ENCODE measurements at places on chromosomes 2 and 18.

GRCh38 chr18:48300463-48300961 lies 108.7 kb downstream of the ZBTB7C start:
- peak; percentile 11 for DNase-seq

- no peak for DNase-seq
Measured at GRCh38 chr2:56084111-56084901, 99.5 kb upstream of the CCDC85A start.

GRCh38 chr2:161102770-161103450 lies 57.3 kb upstream of the TANK start:
- DNase-seq = no peak

DNA sequence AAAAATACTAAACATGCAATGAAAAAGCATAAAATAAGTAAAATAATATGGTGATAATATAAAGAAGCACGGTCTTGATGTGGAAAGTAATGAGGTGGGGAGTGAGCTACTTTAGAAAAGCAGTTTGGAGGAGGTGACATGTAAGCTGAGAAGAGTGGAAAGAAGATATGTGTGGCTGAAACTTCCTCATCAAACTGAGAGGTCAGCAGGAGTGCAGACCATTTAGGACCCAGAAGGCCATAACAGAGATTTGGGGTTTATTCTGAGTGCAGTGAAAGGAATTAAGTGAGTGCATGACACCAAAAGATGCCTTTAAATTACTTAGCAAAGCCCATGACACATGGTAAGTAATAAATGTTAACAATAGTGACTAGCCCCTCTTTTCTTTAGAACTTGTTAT lies 24.4 kb upstream of the TMEM182 start:
- no peak for DNase-seq

DNA sequence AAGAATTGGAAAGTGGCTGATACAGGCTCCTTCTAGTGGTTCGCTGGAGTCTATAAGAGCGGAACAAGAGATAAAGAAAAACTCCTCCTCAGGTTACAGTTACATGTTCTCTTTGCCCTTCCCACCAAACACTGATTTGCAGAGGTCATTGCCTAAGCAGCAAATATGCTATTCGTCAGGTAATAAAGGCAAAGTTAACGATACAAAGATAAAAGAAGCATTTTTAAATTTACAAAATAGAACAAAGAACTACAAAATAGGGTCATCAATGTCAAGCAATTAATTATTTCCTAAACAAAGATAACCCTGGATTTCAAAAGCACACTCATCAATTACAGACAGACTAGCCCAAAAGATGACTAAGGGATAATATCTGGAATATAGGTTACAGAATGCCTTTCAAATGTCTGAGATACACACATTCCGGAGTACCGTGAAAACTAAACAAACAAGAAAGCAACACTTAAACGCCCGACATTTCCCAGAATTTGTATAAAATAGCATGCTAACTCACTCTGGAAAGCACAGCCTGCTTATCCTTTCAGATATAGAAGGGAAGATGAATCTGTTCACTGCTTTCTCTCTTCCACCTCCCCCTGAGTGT lies 186.4 kb downstream of the MREG start:
- no peak for DNase-seq

- no peak for DNase-seq
Measured at GRCh38 chr18:80252136-80252535, 4.8 kb upstream of the PARD6G start.

- no peak for DNase-seq
Measured at GRCh38 chr2:211070547-211070946, 514.1 kb downstream of the CPS1 start.

DNA sequence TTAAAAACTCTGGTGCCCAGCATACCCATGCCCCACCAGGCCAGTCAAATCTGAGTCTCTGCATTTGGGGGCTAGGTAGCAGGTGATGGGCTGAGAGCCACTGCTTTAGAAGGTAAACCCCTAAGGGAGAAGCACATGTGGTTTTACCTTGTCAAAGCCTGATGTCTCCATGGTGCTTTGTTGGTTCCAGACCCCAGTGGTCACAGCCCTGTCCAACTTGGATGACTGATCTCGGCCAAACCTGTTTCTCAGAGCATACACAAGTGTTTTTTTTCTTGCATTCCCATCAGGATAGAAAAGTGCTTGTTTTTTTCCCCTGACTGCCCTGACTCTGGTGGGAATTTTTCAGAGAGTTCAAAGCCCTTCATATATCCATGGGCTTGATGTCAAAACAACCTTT lies 13.5 kb downstream of the PLB1 start:
- no peak for DNase-seq

GRCh38 chr2:150610670-150611279 lies 123.3 kb upstream of the RND3 start:
- DNase-seq = no peak

DNA sequence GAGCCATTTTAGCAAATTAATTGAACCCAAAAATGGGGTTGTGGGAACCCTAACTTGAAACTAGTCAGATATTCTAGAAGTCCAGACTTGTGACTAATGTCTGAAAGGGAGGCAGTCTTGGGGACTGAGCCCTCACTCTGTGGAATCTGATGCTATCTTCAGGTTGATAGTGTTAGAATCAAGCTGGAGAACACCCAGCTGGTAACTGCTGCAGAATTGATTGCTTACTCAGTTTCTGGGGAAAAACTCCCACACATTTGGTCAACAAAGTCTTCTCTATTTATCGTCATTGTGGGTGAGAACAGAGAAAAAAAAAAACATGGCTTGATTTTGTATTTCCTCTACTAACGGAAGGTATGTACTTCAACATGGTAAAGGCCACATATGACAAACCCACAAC lies 1925.8 kb upstream of the CELF4 start:
- no peak for DNase-seq

DNA sequence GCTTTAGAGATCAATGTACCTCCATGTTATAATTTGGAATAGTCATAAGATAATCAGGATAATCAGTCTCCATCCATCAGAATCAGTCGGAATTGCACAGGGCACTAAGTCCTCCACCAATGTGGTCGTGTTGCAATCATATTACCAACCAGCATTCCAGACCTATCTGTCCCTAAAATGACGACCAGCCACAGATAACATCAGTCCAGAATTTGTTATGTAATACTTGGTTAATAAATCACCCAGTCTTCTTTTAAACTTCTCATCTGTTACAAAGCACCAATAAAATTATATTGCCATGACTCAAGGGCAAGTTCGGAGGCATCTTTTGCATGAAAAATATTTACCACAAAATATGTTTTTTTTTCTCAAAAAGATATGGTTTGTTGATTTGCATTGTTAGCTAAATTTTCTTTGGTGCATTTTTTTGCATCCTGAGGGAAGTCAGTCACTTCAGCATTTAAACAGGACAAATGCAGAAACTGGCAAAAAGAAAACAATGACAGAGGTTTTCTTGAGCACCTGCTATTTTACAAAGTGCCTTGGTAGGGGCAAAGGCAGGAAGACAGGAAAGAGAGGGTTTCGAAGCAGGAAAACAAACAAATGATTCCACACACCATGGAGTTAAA lies 29.3 kb downstream of the PIEZO2 start:
- no peak for DNase-seq
